ENCODE measurements at places on chromosomes 13 and 19. TPM values are rescaled to one million over a fixed set of nuclear protein-coding genes. Genes with fewer than 3 reads are reported as not detected.

GRCh38 chr13:73299787-73300186 is 241.0 kb downstream of the KLF5 start:
- no peak for DNase-seq
- no peak overlapping the region for H3K27ac ChIP-seq
- H3K27me3 ChIP-seq, result no peaks in the 10 kb centered on the region
- H3K36me3 ChIP-seq, result no peaks in the 10 kb centered on the region
- no peak overlapping the region for H3K4me3 ChIP-seq

DNA sequence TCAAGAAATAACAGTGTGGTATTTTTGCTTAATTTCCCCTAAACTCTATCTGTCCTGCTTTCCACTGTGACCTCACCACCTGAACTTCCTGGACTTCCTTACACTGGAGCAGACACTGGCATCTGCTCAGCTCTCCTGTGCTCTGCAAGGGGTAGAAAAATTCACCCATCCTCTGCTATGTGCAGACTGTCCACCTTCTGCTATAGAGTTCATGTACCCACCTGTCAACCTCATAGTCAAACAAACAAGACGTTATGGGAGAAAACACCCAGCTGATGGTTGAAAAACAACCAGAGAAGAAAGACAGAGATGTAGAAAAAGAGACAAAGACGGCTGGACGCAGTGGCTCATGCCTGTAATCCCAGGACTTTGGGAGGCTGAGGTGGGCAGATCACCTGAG is 12.2 kb downstream of the LAIR1 start:
- peaks cover 37% of the 10 kb centered on the region for H3K36me3 ChIP-seq
- no peak for DNase-seq
- no peak overlapping the region for H3K4me3 ChIP-seq
- H3K4me1 ChIP-seq, result no peaks in the 10 kb centered on the region
- peak overlapping the region; percentile 28 for H3K27ac ChIP-seq

The PCDH8 gene
- total RNA-seq, result not detected

The ELSPBP1 gene
- total RNA-seq, result not detected

All from left lung (tissue), 14 donors.